B cell (primary cell): ENCODE measurements at places on chromosomes 3 and 15. TPM values are rescaled to one million over a fixed set of nuclear protein-coding genes. Genes with fewer than 3 reads are reported as not detected.
A peak's percentile ranks its signal among the peaks of the same experiment; 100 is the strongest.

The C3orf20 gene
- 0.27 and 0.34 TPM in 2 replicates for total RNA-seq

GRCh38 chr15:36879568-36880222 lies 220.7 kb downstream of the MEIS2 start:
- no peaks in the 10 kb centered on the region for H3K36me3 ChIP-seq
- no peak overlapping the region for H3K4me3 ChIP-seq
- peaks cover 18% of the 10 kb centered on the region for H3K4me1 ChIP-seq
- DNase-seq = no peak
- no peak overlapping the region for H3K27ac ChIP-seq

DNA sequence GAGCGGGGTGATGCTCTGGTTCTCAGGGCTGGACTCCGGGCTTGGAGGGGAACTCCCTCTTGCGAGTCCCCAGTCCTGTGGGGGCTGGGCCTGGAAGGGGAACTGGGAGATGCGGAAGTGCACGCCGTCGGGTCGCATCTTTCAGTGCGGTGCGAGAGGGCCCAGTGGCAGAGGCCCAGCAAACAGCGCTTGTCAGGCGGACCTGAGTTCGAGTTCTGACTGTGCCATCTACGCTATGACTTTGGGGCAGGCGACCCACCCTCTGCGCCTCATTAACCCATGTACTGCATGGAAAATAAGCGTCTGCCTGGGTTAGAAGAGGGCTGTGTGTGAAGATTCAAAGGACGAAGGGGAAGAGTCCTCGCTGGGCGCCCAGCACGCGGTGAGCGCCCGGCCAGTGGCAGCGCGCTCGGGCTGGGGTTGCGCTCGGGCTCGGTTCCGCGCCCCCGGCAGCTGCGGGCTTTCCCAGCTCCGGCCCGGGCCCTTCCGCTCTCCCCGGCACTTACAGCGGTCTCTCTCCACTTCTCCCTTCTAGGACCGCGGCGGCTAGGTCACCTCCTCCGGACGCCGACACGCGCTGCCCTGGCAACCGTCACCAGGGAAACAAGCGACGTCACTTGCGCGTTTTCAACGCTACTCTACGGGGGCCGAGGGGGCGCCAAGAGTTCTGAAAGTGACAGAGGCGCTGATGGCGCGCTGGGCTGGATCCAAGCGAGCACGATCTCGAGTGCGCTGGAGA lies at the start of gene CCDC13:
Gene CCDC13, minus strand, starts transcription at position 584 of the 739 bp plus-strand sequence. CDS start 14,908 bp downstream, outside the sequence.
- DNase-seq = peak; percentile 98
- H3K4me1 ChIP-seq = peaks cover 10% of the 10 kb centered on the region
- peak within 1 kb of the TSS; percentile 81 for H3K27ac ChIP-seq

The SEC22A gene
- 16.1 and 19.3 TPM in 2 replicates for total RNA-seq

DNA sequence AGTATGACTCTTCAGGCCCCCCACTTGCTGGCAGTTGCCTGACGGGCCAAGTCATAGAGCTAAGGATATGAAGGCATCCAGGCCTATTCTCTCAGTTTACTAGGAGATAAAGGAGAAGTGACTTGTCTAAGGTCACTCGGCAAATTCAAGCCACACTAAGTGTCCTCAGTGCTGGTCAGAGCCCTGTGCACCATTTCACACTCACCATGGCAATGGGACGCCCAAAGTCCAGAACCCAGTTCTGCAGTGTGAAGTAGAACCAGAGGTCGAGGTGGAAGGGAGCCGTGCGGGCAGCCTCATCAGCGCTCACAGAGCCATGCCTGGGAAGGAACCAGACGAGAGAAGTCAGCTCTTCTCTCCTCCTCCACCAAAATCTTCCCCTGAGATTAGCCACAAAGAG lies 11.2 kb downstream of the CLN6 start:
- no peak overlapping the region for H3K27ac ChIP-seq
- H3K4me1 ChIP-seq = no peaks in the 10 kb centered on the region
- H3K36me3 ChIP-seq = no peaks in the 10 kb centered on the region
- no peaks in the 10 kb centered on the region for H3K27me3 ChIP-seq

- peaks cover 62% of the 10 kb centered on the region for H3K27me3 ChIP-seq
- H3K4me1 ChIP-seq = peaks cover 34% of the 10 kb centered on the region
- H3K4me3 ChIP-seq = no peak overlapping the region
- no peaks in the 10 kb centered on the region for H3K36me3 ChIP-seq
These were observed 1.1 kb downstream of the SLCO3A1 start for GRCh38 chr15:91854639-91854990.

DNA sequence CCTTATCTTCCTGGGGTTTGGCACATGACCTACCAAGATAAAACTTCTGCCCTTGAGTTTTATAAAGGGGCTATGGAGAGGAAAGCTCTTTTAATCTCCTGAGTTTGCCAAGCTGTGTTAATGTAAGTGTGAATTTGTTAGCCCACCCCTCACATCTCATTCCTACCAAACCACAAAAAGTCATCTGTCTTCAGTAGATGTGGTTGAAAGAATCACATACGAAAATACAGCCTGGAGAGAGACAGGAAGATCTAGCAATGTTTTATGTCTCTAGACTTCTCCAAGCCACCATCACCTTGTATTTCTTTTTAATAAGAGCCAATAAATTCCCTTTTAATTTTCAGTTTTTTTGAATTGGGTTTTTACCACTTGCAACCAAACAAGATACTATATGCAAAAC lies 68.9 kb upstream of the ZNF280D start:
- no peak for DNase-seq
- H3K4me1 ChIP-seq = peaks cover 23% of the 10 kb centered on the region
- H3K27ac ChIP-seq = no peak overlapping the region
- H3K36me3 ChIP-seq = no peaks in the 10 kb centered on the region
- H3K27me3 ChIP-seq = no peaks in the 10 kb centered on the region
- H3K4me3 ChIP-seq = no peak overlapping the region

DNA sequence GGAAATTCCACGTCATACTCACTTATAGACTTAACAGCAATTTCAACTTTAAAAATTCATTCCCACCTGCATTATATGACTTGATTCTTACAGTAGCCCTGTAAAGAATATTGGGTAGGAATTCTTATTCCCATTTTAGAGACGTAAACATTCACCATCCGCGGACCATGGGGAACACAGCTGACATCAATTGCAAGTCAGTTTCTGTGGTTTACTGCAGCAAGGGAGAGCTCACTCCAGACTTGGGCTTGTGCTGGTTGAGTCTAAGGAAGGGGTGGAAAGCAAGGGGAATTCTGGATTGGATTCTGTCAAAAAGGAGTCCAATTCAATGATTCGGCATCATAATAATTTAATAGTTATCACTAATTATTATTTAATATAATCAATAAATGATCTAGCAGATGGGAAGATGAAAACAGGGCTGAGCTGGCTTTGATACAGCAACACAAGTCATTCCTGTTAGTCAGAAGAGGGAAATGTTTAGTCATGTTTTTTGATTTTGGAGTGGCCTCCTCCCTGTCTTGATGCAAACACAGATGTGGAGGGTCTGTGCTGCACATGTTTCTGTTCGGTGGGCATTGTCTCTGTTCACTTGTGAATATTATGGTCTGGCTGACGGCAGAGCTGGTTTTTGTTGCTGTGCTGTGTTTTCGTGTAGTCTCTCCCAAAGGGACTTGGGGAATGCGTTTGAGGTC lies 9.7 kb downstream of the LIPC start:
- H3K27me3 ChIP-seq = no peaks in the 10 kb centered on the region
- no peak overlapping the region for H3K27ac ChIP-seq
- H3K4me3 ChIP-seq = no peak overlapping the region
- no peak for DNase-seq

- no peak overlapping the region for H3K27ac ChIP-seq
- H3K36me3 ChIP-seq = no peaks in the 10 kb centered on the region
- no peak overlapping the region for H3K4me3 ChIP-seq
- H3K27me3 ChIP-seq = no peaks in the 10 kb centered on the region
These were observed 64.2 kb downstream of the ST3GAL6 start for GRCh38 chr3:98827221-98827920.

The PRRT3 gene
- total RNA-seq = 3.9 and 4.4 TPM in 2 replicates

DNA sequence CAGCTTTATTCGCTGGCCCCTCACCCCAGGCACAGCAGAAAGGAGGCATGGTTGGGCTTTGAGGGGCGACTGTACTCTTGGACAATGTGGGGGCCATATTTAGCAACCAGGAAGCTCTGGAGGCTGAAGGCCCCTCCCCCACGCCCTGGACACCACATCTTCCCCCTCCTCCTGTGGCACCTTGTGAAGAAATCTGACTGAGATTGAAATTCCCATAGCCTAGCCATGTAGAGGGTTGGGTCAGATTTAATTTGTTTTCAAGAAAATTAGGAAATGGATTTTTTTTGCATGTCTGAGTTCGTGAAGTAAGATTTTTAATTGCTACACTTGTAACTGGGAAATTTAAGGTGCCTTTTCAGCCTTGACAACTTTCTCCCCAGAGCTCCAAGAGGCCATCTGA lies 24.5 kb downstream of the FSD2 start:
- H3K4me1 ChIP-seq = no peaks in the 10 kb centered on the region
- H3K27me3 ChIP-seq = no peaks in the 10 kb centered on the region
- no peak overlapping the region for H3K27ac ChIP-seq
- H3K36me3 ChIP-seq = no peaks in the 10 kb centered on the region
